ENCODE measurements at places on chromosomes 2 and 18.

DNA sequence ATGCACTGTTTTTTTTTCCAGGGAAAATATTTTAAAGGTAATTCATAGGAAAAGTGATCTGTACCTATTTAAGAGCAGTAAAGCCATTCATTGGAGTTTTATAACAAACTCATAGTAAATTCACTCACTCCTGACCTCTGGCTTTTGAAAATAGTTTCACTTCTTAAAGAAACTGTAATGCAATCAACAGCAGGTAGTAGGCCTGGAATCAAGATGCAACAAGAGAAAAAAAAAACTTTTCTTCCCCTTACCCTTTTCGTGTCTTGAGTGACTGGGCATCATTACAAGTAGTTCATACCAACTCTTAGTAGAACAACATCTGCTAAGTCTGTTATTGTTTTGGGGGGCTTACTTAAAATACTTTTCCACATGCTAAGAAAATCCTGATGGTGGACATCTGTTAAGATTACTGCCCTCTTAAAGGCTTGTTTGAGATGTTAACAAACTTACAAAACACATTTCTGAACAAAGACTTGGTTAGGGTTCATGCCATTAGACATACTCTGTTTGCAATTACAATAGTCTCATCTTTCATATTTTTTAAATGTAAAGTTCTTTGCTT lies 164.1 kb upstream of the FOSL2 start:
- DNase-seq: no peak

GRCh38 chr2:148021059-148021861 lies at the start of gene MBD5:
TSS of gene MBD5 (plus strand) at chr2:148021091.
- peak; percentile 49 for DNase-seq

GRCh38 chr2:202001826-202002225 lies 31.8 kb upstream of the FZD7 start:
- no peak for DNase-seq

DNA sequence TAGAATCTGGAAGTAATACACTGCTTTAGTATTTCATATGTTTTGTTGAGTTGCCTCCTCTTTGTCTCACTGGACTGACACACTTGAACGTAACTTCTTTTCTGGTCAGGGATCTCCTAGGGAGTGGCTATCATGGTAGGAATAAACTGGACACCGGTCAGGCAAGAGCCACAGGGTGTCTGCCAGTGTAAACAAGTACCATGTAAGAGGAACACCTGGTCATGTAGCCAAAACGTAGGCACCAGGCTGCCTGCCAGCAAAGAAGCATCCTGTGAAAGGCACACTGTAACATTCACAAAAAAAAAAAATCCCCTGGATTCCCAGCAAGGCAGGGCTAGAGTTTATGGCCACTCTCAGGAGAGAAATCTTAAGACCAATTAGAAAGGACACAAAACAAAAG lies 372.8 kb upstream of the RND3 start:
- no peak for DNase-seq

- DNase-seq: no peak
These were observed 190.7 kb upstream of the SMAD7 start for GRCh38 chr18:49141491-49141890.

GRCh38 chr2:134283661-134284060 lies 29.8 kb downstream of the MGAT5 start:
- no peak for DNase-seq

GRCh38 chr18:505483-506122 lies 5.1 kb upstream of the COLEC12 start:
- no peak for DNase-seq

GRCh38 chr2:111617299-111618225 lies 266.4 kb downstream of the ANAPC1 start:
- no peak for DNase-seq

DNA sequence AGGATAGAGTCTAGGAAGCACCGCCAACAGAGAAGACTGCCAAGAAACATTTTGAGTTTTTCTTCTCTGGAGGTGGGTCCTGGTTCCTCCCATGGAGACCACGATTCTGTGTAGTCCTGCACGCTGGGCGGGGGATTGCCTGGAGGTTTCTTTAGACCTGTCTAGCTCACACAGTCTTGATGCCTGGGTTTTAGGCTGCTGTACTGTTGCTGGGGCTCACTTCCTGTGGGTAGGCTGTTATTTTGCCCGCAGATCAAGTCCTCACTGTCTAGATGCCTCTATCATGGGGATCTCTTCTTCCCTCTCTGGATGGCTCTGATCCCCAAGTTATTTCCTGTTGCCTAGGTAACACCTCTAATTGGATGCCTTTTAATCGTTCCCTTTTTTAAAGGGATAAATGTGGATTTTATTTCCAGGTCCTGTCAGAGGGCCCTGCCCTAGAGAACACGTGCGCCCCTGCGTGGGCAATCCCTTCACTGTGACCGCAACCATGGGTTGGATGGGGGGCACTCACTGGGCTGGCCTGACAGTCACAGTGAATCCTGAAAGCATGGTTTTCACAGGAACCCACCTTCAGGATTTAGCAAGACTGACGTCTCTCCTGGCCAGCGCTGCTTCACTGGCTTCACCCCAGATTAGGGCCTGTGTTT lies 115.7 kb downstream of the MSH2 start:
- no peak for DNase-seq

DNA sequence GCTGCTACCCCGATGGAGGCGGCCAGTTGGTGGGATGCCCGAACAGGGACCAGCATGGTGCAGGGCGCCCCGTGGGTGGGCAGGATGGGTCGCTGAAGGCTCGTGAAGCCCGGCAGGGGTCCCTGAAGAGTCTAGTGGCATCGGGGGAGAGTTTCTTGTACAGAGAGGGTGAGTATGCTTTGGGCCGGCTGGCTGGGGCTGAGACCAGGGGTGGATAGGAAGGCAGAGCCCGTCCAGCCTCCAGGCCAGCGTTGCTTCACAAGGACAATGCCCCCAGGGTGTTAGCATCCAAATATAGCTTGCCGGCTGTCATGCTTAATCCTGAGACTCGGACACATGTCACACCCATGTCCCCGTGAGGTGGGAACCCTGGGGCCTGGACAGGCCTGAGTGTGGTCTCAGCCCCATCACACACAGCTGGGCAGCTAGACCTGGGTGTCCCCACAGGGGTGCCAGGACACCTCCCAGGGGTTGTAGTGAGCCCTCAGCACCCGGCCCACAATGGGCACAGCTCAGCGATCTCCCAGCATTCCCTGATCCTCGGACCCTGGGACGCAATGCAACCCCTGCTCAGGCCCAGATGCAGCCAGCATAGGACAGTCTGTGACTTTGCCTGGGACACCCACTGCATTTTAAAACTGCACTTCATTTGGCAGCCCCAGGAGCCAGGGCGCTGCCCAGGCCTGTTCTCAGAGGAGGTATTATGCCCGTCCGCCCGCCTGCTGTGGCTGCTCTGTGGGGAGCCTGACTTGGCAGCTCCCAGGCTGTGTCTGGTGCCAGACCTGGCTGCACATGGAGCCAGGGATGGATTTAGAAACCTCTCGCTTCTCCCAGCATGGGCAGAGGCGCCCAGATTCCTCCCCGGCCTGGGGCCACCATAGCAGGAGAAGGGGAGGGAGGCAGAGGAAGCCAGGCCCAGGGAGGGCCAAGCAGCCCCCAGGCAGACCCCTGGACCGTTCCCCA lies 36.4 kb downstream of the RAMP1 start:
- no peak for DNase-seq

DNA sequence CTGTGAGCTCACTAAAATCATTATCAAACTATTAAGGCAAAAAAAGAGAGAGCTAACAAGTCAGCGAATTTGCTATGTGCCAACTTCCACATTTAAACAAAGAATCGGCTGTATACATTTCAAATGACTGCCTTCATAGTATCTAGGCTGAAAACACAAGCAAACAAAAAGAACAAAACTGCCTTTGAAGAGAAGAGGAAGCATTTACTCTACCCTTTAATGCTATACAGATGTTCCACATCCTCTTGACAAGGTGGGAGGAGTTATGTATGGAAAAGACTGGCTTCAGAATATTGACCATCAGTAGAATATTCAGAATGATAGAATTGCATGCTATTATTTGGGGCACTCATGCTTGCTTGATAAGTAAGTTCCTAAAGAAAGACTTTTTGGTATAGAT lies 741.7 kb downstream of the PLCL1 start:
- DNase-seq: no peak

GRCh38 chr2:233714121-233714520 lies 1.4 kb downstream of the UGT1A5 start:
- DNase-seq: no peak

GRCh38 chr2:67782443-67782842 lies 280.4 kb downstream of the C1D start:
- DNase-seq: peak; percentile 44

DNA sequence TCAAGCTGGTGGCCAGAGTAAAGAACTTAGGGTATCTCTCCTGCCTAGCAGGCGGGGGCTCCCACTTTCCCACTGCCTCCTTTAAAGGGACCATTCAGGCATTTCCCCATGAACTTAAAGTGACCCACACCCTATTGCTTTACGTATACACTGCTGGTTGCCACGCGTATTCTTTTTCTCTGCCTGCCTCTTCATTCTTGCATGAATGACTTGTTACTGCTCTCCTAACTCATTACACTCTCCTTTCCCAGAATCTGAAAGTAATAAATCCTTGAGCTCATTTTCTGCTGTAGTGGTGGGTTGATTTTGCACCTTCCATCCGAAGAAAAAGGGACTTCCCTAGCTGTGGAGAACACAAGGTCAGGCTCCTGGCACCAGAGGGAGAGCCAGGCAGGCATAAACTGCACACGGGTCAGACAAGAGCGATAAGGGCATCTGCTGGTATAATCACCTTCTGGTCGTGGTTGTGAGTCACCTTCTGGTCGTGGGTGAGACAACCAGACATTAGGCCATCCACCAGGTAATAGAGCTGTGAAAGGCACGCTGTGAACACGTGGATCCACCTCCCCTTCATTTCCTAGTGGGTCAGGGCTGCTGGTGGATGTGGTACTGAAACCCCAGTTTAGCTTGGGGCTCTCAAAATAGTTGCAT lies 950.3 kb downstream of the SOCS6 start:
- DNase-seq: no peak

GRCh38 chr2:170226216-170226615 lies 48.3 kb downstream of the MYO3B start:
- no peak for DNase-seq
